HT1080 (cell line): ENCODE measurements at places on chromosomes 1 and 21.
A peak's percentile ranks its signal among the peaks of the same experiment; 100 is the strongest.

DNA sequence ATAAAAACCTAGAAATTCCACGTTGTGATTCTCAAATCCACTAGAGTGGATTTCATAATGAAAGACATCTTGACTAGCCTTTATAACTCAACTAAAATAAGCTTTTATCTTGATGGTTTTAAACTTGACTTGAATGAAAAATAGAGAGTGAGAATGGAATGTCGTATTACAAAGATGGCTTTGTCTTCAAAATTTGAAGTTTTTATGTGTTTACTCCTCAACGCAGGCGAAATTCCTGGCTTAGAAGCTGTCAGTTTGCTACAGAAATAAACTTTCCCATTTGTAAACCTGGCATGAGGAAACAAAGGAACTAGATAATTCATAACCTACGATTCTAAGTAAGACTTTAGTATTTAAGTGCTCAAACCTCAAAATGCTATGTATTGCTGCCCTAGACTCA is 90.0 kb upstream of the KRTAP19-8 start:
- DNase-seq = no peak

GRCh38 chr1:201939148-201939547 is 7.2 kb downstream of the LMOD1 start:
- no peak for DNase-seq

DNA sequence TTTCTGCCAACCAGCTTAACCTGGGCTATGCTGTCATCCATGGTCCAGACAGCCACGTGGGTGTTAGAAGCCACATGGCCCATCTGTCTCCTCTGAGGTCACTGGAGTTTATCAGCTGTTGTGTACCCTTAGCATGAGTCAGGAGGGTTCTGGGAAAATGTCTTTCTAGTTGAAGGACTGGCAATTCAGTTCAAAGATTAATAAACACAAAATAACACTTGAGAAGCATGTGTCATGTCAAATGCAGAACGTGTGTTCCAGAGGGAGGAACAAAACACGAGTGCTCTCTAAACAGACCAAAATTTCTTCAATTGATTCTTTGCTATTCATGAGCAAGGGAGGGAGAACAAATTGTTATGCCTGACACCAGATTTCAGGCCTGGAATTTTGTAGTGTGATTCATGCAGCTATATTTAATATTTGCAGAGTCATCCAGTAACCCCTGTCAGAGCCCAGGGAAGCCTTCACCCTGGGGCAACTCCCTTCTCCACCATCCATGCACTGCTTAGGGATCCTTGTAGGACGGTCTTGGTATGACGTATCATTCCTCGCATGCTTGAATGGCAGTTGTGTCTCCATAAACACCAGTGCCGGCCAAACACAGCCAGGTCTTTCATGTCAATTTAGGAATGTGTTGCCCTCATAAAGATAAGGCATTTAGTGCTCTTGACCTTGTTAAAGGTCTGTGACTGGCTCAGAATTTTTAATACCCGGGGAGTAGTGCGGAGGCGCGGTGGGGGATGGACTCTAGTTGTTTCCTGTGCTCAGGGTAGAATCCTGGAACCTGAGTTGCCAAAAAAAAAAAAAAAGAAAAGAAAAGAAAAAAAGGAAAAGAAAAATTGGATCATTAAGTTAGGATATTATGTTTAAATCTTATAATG is 27.7 kb upstream of the DYRK1A start:
- DNase-seq = peak; percentile 80

- DNase-seq = no peak
Observed at GRCh38 chr1:60872426-60873054, 209.8 kb upstream of the NFIA start.

GRCh38 chr1:181485287-181486097 is 2.2 kb downstream of the CACNA1E start:
- no peak for DNase-seq
